NCI-H187 treated with DMSO at 0.1 percent for 48 hours (cell line): ENCODE measurements at places on chromosomes 11 and 22.

- no peak for DNase-seq
Measured at GRCh38 chr11:98053851-98054250, 966.9 kb upstream of the CNTN5 start.

DNA sequence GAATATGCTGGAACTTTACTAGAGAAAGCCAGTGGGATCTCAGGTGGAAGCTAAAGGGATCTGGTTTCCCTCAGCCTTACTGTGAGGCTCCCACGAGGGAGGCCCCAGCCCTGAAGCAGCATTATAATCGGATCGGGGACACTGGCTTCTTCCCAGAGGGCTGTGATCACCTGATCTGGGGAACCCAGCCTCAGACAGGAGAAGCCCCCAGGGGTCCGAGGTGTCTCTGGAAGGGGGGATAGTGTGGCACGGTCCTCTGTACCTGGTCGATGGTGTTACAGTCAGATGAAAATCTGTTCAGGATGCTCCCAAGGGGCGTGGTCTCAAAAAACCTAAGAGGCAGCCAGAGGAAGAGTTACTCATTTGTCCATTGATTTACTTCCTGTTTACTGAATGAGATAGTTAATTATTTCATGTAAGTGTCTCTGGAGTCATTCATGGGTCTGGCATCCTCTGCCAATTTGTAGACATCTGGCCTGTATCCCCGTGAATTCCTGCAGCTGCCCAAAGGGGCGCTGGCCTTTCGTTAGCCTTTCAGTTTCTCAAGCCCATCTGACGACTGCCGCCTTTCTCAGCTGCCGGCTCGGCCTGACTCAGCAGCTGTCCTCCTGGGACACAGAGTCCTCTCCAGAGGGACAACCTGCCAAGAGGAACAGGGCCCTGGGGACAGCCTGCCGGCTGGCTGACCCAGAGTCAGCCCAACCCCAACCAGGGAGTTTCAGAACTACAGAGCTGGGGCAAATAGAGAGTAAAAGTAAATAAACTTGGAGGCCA is 17.0 kb upstream of the KCNJ11 start:
- no peak for DNase-seq

GRCh38 chr11:44567876-44568256 is 2.4 kb downstream of the CD82 start:
- no peak for DNase-seq

- DNase-seq, result no peak
Measured at GRCh38 chr22:49152939-49153770, 674.5 kb downstream of the BRD1 start.

- DNase-seq, result no peak
Measured at GRCh38 chr22:23219822-23220484, 39.6 kb downstream of the BCR start.

- DNase-seq, result no peak
Measured at GRCh38 chr11:31805629-31806185, 5.4 kb downstream of the PAX6 start.

- no peak for DNase-seq
Measured at GRCh38 chr22:40898850-40899357, 37.0 kb upstream of the DNAJB7 start.

- no peak for DNase-seq
Measured at GRCh38 chr11:28559492-28559891, 451.3 kb downstream of the METTL15 start.

GRCh38 chr11:100908746-100909145 is 220.9 kb downstream of the PGR start:
- no peak for DNase-seq

DNA sequence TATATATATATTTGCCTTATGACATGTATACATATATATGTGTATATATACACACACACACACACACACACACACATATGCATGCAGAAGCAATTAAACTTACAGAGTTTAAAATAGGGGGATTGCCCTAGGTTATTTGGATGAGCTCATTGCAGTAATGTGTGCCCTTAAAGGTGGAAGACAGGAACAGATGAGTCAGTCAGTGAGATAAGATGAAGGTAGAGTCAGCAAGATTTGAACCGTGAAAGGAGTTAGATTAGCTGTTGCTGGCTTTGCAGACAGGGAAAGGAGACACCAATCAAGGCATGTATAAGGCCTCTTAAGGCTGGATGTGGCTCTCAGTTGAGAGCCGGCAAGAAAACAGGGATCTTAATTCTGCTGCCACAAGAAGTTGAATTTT is 902.4 kb upstream of the RAG2 start:
- no peak for DNase-seq

DNA sequence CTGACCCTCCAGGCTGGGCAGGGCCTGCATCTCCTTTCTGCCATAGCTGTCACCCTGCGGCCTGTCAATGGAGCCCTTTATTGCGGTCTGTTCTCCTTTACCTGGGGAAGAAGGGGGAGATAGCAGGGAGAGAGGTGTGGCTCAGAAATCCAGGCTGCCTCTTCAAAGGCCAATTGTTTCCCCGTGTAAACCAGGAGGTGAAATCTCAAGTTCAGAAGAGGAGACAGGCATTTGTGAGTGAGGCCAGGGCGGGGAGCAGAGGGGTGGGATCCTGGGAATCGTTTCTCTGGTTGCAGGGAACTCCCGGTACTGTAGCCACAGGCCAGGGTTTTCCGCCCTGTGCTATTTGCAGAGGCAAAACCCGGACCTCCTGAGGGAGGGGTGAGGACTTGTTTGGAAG is 9.1 kb downstream of the DCPS start:
- DNase-seq, result no peak

DNA sequence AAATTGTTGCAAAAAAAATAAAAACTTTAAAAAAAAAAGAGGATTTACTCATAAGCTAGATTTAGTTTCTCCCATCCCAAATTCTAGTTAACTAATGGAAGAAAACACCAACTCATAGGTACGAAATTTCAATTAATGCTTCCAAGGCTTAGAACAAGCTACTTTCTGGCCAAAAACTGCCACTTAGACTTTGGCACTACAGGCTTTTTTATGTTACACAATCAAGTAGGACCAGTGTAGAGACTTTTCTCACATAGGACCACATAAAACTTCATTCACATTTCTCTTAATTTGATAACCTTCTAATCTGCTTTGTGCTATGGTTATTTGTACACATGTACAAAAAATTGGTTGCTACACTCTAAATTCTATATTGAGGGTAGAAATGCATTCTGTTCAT is 3.1 kb downstream of the ST13 start:
- no peak for DNase-seq

DNA sequence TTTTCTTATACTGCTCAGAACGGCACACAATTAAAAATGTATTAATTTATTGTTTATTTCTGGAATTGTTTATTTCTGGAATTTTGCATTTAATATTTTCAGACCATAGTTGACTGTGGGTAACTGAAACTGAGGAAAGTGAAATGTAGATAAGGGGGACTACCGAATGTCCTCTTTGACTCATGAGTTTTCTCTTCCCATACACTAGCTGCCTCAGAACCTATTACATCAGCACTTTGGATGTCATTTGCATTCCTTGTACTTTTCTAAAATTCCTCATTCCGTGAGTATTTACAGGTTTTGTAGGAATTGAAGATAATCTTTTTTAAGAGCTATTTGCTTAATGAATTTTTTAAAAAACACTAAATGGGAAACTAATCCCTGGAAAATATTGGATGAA is 29.8 kb downstream of the ZC3H12C start:
- no peak for DNase-seq

DNA sequence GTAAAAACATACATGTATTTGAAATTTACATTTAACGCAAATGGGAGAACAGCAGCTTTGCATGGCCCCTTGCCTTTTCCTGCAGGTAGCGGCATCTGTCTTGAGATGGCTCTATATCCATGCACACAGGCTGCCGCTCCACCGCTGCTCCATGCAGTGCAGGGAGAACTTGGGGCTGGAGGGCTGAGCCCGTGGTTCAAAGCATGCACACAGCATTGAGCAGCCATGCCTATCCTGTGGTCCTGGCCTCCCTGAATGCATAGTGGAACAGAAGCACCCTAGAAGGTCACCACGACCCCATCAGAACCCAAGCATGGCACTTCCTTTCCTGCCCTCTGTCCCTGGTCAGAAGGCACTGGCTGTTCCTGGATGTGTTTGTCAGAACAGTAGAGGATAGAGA is 35.0 kb upstream of the TP53I11 start:
- no peak for DNase-seq
